ENCODE measurements at places on chromosomes 3 and 15.

DNA sequence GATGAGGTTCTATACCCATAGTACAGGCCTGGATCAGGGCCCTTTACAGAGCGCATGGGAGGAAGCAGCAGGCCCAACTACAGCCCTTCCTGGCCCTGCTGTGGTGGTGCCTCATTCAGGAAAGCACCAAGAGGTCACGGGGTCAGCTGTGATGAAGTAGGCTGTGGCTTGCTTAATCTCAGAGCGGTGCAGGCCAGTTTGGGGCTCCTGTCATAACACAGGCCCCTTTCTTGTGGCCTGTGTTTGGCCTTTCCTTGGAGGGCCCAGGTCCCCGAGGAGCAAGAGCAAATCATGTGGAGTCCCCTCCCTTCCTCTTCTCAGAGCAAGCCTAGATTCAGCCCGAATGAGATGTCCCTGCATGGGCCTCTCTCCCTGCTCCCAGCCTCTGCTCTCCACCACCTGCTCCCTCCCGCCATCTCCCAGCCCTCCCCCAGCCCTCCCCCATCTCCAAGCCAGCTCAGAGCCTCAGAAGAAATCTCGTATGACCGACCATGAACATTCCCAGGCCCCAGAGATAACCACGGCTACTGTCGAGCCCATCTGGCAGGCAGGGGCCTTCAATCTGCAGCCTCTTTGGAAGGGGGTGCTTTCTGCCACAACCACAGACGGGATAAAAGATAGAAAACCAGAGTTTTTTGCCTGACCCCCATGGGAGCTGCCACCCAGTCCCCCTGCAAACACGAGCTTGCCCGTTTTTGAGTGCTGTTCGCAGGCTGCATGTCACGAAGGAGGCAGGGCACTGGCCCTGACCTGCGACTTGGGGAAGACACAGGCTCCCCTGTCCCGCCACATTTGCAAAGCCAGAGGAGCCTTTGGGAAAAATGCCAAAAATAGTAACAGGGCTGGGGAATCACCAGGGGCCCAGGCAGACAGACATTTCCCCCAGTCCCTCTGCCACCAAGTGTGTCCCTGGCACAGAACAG is 32.3 kb upstream of the DUSP7 start:
- DNase-seq, result no peak

DNA sequence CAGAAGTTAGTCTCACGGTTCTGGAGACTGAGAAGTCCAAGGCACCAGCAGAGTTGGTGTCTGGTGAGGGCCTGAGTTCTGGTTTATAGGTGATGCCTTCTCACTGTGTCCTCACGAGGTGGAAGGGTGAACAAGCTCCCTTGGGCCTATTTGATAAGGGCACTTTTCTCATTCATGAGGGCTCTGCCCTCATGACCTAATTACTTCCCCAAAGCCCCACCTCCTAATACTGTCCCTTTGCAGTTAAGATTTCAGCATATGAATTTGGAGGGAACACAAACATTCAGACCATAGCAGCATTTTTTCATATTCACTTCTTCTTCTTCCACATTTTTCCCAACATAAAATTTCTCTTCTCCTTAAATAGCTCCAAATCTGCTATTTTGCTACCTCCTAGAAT is 41.5 kb downstream of the TMEM41A start:
- no peak for DNase-seq

DNA sequence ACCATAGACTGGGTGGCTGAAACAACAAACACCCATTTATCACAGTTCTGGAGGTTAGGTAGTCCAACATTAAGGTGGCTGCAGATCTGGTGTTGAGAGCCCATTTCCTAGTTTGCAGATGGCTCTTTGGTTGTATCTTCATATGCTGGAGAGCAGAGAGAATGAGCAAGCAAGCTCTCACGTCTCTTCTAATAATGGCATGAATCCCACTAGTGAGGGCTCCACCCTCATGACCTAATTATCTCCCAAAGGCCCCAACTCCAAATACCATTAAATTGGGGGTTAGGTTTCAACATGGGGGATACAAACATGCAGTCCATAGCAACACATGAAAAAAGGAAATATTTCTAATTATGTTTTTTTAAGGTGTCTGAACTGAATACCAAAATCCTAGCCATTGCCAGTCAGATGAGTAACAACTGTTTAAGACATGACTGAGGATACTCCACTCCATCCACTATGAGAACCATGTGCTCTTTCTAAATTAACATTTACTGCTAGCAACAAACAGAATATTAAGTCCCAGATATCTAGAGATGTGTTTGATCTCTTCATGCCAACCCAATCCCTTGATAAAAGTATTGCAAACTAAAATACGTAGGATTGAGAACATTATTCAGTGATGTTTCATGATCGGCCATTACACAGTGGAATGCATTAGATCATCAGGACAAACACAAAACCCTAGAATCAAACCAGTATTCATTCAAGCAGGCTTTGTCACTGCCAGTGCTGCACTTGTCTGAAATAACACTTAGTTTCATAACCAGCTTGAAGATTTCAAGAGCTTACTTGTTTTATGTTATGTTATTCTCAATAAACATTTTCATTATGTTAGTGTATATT is 340.3 kb downstream of the SLC9A9 start:
- no peak for DNase-seq

DNA sequence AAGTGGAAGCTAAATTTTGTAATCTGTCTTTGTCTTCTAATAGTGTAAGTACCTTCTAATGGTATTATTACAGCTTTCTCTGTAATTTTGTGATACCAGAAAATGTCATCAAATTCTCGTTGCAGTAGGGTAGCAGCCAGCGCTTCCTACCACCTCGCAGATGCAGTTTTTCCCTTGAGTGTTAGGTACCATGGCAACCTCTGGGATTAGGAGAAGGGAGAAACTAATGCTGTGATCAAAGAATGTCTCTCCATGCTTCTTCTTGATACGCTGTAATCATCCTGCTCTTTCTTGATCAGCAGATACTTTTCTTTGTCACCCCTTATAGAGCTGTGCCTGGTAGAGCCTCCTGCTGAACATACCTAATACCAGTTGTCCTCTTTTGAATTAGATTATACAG is 27.7 kb downstream of the SRP14 start:
- no peak for DNase-seq

DNA sequence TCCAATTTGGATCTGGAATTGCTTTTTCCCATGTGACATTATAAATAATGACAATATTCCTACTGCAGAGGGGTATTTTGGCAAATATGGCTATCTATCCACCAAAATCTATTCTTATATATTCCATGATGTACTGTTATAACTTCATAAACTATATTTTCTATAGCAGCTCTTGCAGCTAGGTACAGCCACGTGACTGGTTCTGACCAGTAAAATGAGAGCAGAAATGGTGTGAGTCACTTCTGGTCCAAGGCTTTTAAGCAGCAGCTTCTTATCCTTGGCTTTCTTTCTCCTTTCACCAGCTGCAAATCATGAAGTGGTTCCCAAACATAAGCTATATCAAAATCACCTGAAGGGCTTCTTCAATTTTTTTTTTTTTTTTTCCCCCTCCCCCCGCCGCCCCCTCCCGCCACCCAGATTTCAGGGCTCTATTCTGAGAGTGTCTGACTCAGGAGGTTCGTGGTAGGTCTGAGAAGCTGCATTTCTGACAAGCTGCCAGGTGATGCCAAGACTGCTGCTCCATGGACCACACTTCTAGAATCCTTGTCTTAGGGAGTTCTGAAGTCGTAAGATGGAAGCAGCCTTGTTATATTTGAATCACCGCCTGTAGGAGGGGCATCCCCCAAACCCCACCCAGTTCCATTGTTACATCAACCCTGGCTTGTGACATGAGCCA is 357.5 kb downstream of the CHST2 start:
- DNase-seq, result no peak

DNA sequence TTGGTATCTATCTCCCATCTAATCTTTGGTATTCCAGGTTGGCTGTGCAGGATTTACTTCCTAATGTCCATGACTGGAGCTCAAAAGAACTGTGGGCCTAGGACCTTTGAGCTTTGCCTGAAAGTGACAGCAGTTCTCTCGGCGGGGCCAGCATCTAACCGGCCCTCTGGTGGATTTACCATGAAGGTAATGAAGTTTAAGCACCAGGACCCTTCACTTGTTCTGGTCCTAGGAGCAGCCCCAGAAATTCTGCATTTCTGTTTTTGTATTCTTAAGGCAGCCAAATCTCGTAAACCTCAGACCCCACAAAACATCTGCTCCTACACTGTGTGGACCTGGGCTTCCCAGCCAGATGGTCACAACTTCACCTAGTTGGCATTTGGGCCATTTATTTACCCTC is 13.0 kb downstream of the CALML4 start:
- no peak for DNase-seq

- DNase-seq, result no peak
These were observed 1.4 kb upstream of the IL17RC start for GRCh38 chr3:9915254-9916141.

- no peak for DNase-seq
These were observed 365 bp upstream of the GTF2A2 start for GRCh38 chr15:59657635-59658125.

DNA sequence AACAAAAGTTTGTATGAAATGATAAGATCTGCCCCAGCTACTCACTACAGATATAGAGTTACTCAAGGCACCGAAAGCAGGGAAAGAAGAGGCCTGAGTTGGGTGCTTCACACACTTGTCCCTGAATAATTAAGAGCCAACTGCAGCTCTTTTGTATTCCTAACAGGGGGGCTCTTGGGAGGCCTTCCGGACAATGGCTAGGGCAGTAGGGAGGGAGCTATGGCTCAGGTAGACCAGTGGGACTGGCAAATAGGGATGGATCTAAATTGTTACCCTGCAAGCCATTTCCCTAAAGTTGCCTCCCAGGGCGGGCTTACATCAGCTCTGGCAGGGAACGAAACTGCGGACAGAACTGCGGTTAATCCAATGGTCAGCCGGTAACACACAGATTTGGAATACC is 6.2 kb downstream of the SEMA5B start:
- no peak for DNase-seq

- DNase-seq, result no peak
These were observed 2.1 kb upstream of the DOCK3 start for GRCh38 chr3:50672656-50673055.

GRCh38 chr3:188906236-188906635 is 265.5 kb upstream of the TPRG1 start:
- no peak for DNase-seq

DNA sequence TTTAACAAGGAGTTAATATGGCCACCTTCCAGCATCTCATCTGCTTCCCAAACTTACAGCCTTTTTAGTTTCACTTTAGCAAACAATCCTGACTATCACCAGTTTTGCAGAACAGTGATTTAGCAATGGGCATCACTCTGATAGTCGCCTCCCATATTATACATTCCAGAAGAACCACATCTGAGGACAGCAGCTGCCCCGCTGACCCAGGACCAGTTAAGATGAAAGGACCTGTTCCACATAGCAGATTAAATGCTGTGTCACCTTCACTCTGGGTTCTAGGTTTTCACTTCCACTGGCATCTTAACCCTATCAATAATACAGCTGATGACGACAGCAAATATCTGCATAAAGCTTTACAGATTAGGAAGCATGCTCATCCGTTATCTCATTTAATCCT is 99.8 kb downstream of the TRIM69 start:
- no peak for DNase-seq

DNA sequence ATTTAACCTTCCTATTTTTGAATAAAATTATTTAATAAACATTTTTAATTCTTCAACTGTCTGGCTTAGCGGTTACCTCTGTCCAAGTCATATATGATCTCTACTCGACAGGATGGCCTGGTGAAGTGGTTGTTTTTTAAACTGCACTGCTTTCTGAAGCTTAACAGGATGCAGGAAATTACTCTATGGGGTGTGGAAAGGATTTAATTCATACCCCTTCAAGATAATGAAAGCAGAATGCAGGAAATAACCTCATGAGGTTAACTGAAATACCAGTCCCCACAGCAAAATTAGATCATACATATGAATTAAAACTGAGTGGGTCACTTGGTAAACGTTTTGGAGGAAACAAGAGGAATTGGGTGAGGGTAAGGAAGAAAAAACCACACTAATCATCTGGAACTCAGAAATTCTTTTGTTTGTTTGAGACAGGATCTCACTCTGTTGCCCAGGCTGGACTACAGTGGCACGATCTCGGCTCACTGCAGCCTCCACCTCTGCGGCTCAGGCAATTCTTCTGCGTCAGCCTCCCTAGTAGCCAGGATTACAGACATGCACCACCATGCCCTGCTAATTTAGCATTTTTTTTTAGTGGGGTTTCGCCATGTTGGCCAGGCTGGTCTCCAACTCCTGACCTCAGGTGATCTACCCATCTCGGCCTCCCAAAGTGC is 50.1 kb downstream of the LYSMD4 start:
- no peak for DNase-seq

DNA sequence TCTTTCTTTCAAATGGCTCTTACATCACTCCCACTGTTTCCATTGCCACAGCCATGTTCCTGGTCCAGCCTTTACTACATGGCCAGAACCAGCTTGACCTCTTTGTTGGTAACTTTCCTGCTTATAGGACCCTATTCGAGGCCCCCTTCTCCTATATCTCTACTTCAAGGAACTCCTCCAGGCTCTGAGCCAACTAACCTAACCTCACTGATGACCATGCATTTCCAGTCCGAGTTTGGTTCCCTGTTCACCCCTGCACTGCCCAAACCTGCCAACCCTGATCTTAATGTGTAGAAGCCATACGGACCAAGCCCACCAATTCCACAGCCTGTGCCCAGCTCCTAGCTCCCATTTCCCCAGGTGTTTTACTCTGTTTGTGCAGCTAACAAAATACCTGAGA is 38.4 kb upstream of the TIPARP start:
- DNase-seq, result no peak

- no peak for DNase-seq
These were observed 874.1 kb downstream of the ZPLD1 start for GRCh38 chr3:103308921-103309320.

- DNase-seq, result no peak
These were observed 144.7 kb upstream of the ABHD17C start for GRCh38 chr15:80550219-80550907.

DNA sequence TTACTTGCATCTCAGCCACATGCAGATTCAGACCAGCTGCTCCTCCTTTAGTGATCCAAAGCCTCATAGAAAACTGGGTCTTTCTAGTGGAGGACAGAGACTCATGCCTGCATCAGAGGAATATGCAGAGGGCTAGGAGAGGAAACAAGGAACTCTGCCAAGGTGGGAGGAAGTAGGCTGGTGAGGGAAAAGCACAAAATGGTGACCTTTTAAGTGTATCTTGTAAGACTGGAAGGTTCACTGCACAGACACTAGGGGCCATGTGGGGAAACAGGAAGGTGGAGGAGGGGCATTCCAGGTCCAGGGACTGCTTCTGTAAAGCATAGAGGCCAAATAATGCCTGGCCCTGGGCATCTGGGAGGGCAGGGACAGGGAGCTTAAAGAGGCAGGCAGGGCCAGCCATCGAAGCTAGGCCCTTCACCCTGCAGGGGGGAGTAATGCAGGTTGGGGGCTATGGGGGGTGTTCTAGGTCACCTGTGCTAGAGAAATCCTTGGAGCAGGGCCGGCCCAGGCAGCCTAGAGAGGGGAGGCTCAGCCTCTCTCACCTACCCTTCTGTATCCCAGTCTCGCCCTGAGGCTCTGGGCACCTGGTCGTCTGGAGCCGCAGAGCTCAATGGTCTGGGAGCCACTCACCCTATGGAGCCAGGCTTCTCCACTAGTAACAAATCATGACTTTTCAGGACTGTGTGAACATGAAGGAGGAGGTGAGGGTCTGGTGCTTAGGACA is 117.7 kb downstream of the DNAJB8 start:
- no peak for DNase-seq

GRCh38 chr3:135918600-135918999 is 46.9 kb upstream of the PPP2R3A start:
- no peak for DNase-seq

GRCh38 chr3:15538345-15538744 is 16.8 kb upstream of the COLQ start:
- DNase-seq, result no peak

GRCh38 chr3:45225465-45226205 is 452 bp downstream of the TMEM158 start:
- peak; percentile 26 for DNase-seq

Measured in activated T-cell treated with anti-CD3 and anti-CD28 coated beads for 1 hour (primary cell).